ENCODE measurements at places on chromosomes 4 and X.
A peak's percentile ranks its signal among the peaks of the same experiment; 100 is the strongest.

GRCh38 chr4:179757641-179758040 is 2315.4 kb upstream of the AGA start:
- no peak for DNase-seq

DNA sequence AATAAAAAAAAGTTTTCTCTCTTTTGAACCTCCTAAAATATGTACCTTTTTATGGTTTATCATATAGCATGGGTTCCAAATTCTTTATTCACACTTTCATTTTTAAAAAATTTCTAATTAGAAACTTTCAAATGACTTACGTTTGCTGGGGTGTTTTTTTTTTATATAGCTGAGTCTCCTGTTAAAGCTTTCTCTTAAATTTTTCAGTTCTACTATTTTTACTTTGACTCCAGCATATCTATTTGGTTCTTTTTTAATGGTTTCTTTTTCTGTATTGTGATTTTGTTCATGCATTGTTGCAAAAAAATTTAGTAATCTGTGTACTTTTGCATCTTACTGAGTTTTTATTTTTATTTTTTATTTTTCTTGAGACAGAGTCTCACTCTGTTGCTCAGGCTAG is 22.3 kb downstream of the ZNF718 start:
- no peak for DNase-seq

DNA sequence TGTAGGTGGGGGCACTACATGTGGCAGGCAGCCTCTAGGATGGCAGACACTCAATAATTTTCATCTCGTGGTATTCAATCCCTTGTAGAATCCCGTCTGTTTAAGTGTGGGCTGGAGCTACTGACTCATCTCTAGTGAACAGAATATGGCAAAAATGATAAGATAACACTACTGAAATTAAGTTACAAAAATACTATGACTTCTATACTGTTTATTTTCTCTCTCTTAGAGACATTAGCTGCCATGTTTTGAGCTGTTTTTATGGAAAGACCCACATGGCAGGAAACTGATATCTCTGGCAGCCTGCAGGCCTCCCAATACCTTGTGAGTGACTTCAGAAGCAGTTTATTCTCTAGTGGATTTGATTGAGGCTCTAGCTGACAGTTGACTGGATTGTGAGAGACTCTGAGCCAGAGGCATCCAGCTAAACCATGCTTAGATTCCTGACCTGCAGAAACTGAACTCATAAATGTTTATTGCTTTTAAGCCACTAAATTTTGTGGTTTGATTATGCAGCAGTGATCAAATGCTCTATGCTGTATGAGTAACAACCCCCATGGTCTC is 298.8 kb upstream of the CTSO start:
- no peak for DNase-seq

DNA sequence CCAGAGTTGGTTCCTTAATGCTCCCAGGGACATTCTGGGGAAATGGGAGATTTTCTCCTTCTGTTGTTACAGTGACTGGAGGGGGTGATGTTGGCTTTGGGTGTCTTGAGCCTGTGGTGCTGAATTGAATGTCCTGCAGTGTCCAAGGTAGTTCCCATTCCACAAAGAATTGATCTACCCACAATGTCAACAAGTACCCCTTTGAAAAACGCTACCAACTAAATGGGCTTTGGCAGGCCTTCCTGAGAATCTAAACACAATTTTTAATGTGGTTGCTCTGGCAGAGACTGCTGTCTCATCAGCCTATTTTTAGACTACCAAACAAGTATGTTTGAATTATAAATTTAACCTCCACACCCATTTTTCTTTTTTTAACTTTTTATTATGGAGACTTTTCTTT is 69.4 kb downstream of the CCKAR start:
- no peak for DNase-seq

DNA sequence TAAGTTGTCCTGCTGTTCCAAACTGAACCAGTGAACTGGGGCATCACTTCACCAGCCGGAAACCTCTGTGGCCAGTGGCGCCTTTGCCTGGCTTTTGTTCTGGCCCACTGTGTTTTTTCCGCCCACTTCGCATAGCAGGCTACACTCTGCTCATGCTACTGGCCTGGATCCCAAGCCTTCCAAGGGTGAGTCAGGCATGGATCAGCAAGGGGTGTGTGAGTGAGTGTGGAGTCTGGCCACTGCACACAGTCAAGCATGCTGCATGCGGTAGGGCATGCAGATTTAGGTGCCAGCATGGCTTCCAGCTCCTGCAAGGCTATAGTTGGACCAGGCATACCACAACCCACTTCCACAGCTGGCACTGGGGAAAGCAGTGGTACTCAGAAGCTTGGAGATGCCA is 1967.9 kb downstream of the C4orf33 start:
- DNase-seq = no peak

DNA sequence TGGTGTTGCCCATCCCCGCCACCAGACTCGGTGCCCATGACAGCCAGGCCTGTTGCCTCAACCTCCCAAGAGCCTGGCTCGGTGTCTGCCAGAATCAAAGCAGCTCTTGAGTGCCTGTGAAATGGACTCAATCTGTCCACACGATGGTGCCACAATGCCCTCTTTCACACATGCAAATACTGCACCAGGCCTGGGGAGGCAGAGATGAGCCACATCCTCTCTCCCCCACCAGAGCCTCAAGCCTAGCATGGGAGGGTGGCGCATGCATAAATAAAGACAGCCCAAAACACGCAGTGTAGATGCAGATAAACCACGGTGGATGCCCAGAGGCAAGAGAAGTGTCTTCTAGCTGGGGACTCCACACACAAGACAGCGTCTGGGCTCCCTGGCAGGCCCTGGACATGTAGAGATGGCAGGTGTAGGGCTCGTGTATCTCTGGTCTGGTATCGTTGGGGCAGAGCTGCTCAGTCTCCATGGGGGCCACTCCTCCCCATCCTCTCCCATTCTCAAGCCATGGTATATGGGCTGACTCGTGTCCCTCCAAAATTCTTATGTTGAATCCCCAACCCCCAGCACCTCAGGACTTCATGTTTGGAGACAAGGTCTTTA is 65.6 kb downstream of the JAKMIP1 start:
- peak; percentile 18 for DNase-seq

DNA sequence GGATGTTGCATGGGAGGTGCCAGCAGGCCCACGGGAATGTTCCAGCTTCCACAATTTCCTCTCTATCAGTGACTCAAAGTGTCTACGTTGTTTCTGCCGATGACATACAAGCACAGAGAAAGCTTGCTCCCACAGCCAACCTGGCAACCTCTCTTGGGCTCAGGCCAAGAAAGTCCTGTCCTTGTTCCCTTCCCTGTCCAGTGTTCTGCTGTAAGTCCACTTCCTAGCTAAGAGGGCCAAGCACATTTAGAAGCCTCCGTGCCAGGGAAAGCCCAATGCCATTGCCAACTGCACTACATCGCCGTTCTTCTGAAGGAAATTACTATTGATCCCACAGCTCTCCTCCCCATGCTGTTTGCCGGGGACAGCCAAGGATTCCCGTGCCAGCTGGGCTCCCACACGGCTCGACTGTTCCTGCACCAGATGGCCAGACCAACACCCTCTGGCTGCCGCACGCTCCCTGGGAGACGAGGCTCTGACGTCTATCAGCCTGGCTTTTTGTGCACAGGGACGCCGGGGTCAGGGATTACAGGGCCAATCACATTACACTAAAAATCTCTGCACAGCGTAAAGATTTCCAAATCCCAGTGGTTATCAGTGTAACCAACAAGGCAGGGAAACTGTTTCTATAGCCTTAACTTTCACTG is 284.0 kb downstream of the BCOR start:
- no peak for DNase-seq

- no peak for DNase-seq
These were observed 58.5 kb upstream of the SLC7A11 start for GRCh38 chr4:138300616-138301015.

- no peak for DNase-seq
These were observed 58.6 kb upstream of the GK2 start for GRCh38 chr4:79466621-79467020.

- DNase-seq = peak; percentile 56
These were observed 1.2 kb upstream of the MORF4L2 start for GRCh38 chrX:103687696-103688201.

GRCh38 chr4:137961051-137961438 is 281.1 kb downstream of the SLC7A11 start:
- DNase-seq = no peak

DNA sequence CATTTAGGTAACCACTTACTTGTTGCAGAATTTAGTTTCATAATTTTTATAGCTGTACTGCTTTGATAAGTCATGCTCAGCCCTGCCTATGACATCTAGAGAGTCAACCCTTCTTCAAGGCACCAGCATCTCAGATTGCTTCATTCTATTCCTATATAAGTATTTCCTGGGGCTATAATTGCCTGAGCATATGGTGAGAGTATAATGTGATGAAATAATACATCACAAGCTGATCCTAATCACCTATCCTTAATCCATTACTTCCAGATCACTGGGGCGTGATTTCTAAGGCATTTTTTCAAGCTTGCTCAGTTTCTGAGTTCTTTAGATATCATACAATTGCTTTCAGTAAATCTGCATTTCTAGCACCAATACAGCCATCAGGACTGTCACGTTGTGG is 200.0 kb upstream of the NPY2R start:
- DNase-seq = no peak

DNA sequence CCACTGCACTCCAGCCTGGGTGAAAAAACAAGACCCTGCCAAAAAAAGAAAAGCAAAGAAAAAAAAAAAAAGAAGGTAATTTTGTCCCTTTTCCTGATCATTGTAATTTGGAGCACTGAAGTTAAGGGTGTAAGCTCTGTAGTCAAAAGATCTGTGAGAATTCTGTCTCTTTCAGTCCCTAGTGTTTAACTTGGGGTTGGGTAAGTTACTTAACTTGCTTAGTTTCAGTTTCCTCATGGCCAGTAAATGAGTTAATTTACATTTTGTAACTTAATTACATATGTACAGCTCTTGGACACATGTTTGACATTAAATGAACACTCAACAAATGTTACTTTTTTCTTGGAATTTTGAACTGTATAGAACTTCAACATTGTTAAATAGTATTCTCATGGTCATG is 10.9 kb upstream of the UBE2K start:
- no peak for DNase-seq

- no peak for DNase-seq
These were observed 19.0 kb upstream of the DHX15 start for GRCh38 chr4:24603343-24603742.

DNA sequence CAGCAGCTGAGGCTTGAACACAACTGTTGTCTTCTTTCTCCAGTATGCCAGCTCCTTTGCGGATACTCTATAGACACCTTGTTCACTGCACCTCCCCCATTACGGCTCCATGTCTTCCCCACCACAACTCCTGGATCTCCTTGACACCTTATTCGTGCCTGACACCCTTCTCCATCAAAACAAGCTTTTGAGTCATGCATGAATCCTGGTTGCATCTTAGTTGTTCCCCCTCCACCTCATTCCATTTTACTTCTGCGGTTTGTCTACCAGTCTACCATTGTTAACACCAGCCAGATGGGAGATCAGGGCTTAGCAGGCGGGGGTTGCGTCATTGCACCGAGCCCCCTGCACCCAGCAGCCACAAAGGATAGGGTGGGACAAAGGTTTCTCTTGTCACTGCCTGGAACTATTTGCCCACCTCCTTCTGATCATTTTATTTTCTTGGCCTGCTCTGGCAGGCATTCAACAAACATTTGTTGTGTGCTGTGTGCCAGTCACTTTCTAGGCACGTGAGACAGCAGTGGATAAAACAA is 2.0 kb upstream of the CDK16 start:
- DNase-seq = no peak

- no peak for DNase-seq
These were observed 557 bp upstream of the ARHGEF6 start for GRCh38 chrX:136781180-136781797.

GRCh38 chr4:174714393-174715211 is 114.4 kb downstream of the GLRA3 start:
- DNase-seq = peak; percentile 4

- DNase-seq = no peak
These were observed 172.6 kb downstream of the FAM47B start for GRCh38 chrX:35115205-35115604.

GRCh38 chr4:103934178-103934789 is 214.5 kb upstream of the TACR3 start:
- peak; percentile 3 for DNase-seq

- DNase-seq = no peak
These were observed 28.3 kb downstream of the LANCL3 start for GRCh38 chrX:37599729-37600128.

GRCh38 chr4:82599336-82599735 is 37.5 kb upstream of the TMEM150C start:
- no peak for DNase-seq
